ENCODE measurements at places on chromosomes 2 and 18.

GRCh38 chr2:40450796-40451430 lies 977 bp downstream of the SLC8A1 start:
- DNase-seq: no peak

- no peak for DNase-seq
Measured at GRCh38 chr18:70229639-70230038, 24.2 kb upstream of the RTTN start.

DNA sequence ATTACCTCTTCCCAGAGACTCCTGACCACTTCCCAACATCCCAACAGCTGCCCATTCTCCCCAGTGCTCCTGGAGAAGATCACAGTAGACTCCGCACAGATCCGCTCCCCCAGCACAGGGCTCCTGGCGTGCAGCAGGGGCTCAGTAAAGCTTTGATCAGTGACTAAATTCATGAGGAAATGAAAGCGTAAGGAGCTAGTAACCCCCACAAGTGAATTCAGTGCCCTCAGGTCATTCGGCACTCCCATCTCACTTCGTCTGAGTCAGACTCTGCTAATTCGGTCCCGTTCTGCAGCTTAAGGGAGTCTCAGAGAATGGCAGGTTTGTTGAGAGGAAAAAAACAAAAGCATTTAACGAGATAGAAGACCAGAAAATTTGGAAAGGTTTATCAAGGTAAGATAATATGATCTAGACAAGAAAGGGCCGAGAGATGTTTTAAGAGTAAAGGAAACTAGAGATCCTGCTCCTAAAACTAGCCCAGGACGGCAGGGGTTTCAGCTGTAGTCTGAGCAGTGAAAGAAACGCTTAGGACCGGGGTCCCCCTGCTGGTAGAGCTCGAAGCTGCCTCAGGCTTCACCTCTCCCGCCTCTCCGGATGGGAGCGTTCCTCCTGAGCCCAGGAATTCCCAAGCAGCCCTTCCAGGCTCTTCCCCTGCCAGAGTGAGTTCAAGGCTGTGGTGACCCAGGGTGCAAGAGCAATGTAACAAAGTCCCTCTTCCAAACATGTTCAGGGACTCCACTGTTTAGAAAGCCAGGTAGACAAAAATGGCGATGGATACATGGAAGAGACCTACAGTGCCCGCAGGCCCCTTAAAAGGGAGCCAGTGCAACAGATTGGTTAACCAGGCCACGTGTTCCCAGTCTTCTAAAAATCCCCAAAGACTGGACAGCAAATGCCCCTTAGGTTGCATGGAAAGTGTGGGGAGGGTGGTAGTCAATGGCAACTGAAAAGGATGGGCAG lies 127.3 kb downstream of the DNER start:
- DNase-seq: peak; percentile 34

DNA sequence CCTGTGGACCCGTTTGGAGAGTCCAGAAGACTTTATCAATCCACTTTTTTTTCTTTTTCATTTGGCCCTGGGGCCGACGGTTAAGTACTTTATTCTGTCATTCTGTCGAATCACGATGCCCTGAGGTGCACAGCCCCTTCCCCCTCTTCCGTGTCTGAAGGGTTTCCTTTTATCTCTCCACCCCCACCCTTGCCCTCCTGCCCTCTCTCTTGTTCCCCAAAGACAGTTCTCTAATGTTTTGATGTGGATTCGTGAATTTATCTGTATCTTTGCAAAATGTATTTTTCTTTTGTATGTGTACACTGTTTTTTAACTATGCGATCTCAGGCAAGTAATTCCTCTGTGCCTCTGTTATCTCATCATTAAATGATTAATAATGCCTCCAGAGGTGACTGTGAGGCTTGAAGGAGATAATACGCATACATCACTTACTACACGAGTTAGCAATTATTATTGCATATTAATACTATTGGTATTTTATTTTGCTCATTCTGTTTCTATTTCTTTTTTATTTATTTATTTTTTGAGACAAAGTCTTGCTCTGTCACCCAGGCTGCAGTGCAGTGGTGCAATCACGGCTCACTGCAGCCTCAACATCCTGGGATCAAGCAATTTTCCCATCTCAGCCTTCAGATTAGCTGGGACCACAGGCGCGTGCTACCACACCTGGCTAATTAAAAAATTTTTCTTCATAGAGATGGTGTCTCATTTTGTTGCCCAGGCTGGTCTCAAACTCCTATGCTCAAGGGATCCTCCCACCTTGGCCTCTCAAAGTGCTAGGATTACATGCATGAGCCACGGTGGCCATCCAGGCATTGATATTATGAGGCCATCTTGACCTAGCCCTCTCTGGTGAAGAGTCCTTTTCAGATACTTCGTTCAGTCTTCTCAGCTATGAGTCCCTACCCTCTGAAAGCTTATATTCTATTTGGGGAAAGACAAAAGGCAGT lies 1.4 kb upstream of the CASP8 start:
- DNase-seq: no peak

GRCh38 chr2:21607572-21607971 lies 483.8 kb downstream of the TDRD15 start:
- DNase-seq: no peak

- DNase-seq: no peak
Measured at GRCh38 chr2:120720746-120721375, 14.8 kb upstream of the GLI2 start.

GRCh38 chr18:13455960-13456481 lies 237.5 kb downstream of the LDLRAD4 start:
- DNase-seq: no peak

All from DMS 273 treated with DMSO at 0.1 percent for 48 hours (cell line).